ENCODE measurements at places on chromosomes 4 and X. TPM values are rescaled to one million over a fixed set of nuclear protein-coding genes. Genes with fewer than 3 reads are reported as not detected.

DNA sequence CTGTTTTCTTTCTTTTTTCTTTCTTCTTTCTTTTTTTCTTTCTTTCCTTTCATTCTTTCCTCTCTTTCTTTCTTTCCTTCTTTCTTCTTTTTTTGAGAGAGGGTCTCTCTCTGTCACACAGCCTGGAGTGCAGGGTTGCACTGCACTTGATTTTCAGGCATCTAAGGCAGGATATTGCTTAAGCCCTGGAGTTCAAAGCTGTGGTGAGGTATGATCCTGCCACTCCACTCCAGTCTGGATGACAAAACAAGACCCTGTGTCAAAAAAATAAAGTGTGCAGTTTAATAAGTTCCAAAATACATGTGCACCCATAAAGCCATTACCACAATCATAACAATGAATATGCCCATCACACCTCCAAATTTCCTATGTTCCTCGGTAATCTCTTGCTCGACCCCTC is 10.6 kb upstream of the ZNF718 start:
- no peak for DNase-seq

DNA sequence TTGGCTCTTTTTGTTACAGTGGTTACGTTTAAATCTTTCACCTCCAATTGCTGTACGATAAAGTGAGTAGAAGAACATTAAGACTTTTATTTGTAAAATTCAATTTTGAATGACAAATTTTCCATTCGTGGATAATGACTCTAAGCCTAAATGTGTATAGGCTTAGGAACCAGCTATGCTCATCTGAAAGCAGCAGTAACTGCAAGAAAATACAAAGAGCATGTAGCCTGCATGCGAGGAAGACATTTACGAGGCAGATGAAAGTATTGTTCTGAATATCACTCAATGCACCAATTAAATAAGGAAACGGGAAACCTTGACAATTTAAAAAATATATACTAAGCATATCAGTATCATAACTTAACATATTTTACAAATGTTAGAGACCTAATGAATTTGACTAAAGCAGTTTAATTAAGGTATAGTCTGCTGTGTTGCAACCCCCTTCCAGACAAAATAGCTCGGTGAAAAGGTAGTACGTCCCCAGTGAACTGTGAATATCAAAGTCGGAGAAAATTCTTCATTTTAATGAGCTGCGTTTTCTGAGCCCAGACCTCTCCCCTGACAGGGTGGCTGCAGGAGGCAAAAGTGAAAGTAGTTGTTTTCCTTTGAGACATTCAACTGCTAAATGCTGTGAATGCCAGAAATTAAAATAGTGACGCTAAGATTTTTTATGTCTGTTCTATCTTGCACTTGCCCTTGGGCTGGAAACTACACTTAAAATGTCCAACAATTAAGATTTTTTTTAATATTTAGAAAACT is 1236.5 kb upstream of the TENM3 start:
- peak; percentile 21 for DNase-seq

GRCh38 chr4:98951710-98952109 is 22.8 kb upstream of the EIF4E start:
- DNase-seq: no peak

Gene RPS6KA6
- total RNA-seq: not detected

GRCh38 chr4:159922119-159922518 is 819.2 kb downstream of the RAPGEF2 start:
- DNase-seq: no peak

DNA sequence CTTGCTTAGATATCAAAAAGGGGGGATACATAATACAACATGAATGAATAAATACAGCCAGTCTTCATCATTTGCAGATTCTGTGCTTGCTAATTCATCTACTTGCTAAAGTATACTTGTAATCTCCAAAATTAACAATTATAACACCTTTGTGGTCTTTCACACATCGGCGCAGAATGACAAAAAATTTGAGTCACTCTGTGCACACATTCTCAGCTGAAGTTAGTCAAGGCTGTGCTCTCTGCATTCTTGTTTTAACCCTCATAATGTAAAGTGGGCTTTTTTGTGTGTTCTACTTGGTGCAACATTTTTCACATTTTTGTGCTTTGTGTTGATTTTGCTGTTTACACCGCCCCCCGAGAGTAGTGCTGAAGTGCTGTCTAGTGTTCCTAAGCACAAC is 65.8 kb upstream of the GPRIN3 start:
- no peak for DNase-seq

DNA sequence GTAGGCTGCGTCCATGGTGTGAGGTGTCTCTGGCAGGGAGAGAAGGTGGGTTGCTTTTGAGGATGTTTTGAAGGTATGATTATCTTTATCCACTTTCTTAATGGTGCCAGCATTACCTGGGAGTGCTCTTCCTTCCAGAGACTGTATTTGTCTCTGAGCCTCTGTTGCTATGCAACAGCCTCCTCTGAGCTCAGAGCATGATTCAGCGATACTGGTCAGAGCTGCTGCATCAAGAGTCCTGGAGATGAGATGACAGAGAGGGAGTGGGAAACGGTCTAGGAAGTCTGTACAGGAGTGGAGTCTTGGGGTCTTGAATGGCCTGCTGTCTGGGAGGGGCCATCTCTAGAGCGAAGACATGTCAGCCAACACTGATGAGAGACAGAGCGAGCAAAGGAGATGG is 104.4 kb upstream of the RAB40AL start:
- DNase-seq: peak; percentile 93

DNA sequence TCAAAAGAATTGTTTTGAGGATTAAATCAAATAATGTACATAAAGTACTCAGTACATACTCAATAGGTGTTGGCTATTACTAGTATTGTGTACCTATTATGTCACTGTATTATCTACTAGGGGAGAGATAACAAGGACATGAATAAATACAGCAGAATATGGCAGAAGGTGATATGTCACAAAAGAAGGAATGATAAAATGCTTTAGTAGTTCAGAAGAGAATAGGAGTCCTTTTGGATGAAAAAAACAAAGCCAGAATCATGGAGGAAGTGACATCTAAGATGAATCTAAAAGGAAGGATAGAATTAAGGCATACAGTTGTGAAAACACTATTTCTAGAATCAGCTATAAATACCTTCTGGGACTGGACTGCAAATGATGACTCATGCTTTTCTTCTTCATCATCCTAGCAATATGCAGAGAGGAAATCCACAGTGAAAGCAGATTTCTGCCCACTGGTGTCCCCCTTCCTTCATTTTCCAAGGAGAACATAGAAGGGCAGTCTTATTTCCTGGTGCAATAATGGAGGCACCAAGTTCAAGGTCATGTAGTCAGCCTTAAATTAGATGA is 98.7 kb downstream of the GLUD2 start:
- no peak for DNase-seq

Gene TDO2
- 5.7 TPM for total RNA-seq
